Activated naive CD4-positive, alpha-beta T cell (primary cell): ENCODE measurements at places on chromosomes 2 and 18.

- DNase-seq: no peak
These were observed 95.4 kb downstream of the ITGB1BP1 start for GRCh38 chr2:9327873-9328352.

GRCh38 chr2:235702186-235702585 is 208.3 kb downstream of the AGAP1 start:
- DNase-seq: no peak

GRCh38 chr18:42100911-42101310 is 145.9 kb downstream of the PIK3C3 start:
- DNase-seq: no peak

GRCh38 chr18:21085579-21086166 is 25.9 kb downstream of the ROCK1 start:
- DNase-seq: no peak

DNA sequence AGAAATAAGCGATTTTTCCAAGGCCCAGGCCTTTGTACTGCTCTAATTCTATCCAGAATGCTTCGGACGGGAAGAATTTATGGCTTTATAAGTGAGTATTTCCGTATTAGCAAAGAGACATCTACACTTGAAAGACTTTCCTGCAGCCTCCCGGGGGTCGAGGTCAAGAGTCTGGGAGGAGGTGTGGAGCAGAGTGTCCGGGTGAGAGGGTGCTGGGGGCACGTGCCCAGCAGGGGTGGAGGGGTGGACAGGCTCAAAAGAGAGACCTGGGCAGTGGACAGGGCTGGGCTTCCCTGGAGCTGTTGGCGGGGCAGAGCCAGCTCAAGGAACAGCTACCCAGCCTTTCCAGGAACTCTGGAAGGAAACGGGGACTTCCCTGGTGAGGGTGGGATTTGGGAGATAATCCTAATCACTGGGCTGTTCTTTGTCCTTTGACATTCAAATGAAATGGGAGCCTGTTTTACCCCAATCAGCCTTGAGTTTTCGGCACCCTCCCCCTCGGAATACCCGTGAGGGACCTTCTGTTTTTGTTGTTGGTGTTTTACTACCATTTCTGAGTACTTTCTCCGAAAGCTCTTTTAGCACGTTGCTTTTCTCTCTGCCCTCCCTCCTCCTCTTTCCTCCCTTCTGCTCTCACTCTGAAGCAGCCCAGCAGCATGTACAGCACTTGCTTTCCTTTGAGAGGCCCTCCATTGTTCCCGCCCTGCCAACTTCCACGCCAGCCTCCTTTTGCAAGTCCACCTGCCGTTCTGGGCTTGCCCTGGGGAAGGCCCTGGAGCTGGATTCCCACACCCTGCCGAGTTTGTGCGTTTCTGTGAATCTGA is 164.7 kb downstream of the AGAP1 start:
- DNase-seq: no peak

GRCh38 chr2:86039178-86039962 is 66.3 kb downstream of the POLR1A start:
- no peak for DNase-seq

- DNase-seq: no peak
These were observed 697.0 kb upstream of the HS6ST1 start for GRCh38 chr2:129015397-129016285.

DNA sequence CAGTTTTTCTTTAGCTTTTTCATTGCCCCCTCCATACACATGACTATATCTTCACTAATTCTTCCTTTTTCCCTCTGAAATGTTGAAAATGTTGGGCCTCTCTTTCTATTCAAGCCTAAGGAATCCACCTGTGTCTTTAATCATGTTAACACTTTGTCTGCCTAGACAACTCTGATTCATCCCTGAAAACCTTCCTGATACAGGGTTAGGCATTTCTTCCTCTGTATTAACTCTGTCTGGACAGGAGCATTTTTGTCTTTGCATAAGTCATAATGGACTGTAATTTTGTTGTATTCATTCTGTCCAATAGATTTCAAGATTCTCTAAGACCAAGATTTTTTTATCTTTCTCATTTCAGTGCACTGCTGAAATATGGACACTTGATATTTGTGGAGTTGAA is 297.3 kb downstream of the IKZF2 start:
- no peak for DNase-seq

DNA sequence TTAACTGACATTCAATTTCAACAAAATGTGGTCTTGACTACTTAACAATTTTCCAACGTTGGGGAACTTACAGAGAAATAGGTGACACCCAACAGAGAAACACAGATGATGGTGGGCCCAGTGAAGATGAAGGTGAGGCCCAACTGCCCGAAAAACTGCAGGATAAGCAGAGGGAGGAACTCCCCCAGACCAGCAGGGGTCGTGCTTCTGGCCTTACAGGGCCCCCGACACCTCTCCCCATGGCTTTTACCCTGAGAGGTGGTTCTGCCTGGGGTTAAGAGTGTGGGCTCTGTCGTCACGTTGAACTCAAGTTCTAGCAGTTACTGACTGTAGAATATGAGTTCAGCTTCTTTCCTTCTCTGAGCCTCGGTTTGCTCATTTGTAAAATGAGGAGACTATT is 119.5 kb upstream of the SMIM21 start:
- no peak for DNase-seq

DNA sequence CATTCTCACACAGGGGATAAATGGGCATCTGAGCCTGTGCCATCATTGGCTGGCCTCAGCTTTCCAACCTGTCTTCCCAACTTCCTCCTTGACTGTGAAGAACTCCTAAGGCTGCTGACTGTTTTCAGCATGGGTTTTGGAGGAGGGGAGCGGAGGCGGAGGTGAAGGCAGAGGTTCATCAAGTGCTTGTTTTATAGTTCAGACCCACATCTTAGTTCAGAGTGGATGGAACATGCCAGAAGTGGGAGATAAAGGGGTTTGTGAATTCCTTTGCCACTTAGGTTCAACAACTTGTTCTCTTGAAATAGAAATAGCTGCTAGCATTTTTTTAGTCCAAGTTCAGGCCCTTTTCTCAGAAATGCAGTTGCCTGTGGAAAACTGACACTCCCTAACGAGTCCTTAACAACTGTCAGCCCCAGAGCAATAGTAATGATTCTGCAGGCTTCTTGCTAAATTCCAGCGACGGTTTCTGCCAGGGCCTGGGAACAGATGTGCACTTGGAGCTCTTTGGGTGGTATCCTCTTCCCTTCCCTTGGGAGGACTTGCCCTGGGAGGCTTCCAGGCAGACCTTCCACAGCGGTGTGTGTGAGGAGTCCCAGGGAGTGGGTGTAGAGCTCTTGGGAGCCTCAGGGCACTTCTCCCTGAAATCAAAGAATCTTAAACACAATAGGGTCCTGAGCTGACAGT is 30.1 kb upstream of the ITGA6 start:
- no peak for DNase-seq

DNA sequence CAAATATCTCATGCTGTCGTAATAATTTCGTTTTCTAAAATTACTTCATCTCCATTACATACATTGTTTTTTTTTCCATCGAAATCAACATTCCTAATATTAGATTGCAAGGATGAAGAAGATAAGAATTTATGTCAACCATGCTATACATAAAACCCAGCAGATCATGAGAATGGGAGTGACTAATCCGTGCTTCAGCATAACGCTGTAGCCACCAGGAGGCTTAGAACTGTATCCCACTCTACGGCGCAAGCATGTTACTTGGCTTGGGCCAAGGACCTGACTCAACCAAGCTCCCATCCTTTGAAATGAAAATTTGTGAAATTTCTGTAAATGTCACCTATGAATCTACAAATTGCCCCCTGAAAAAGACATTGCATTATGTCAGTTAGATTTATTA is 392.5 kb downstream of the FIGN start:
- DNase-seq: no peak

GRCh38 chr2:1235806-1236205 is 177.5 kb upstream of the TPO start:
- DNase-seq: no peak
